ENCODE measurements at places on chromosomes 6 and 20.

GRCh38 chr20:50062006-50062838 is 50.7 kb downstream of the UBE2V1 start:
- no peak for DNase-seq

- DNase-seq: no peak
Observed at GRCh38 chr20:5674176-5674660, 76.0 kb upstream of the SHLD1 start.

GRCh38 chr6:27145731-27146455 is 101.6 kb upstream of the PRSS16 start:
- peak; percentile 18 for DNase-seq

GRCh38 chr6:114061116-114061515 is 90.2 kb upstream of the HDAC2 start:
- no peak for DNase-seq

DNA sequence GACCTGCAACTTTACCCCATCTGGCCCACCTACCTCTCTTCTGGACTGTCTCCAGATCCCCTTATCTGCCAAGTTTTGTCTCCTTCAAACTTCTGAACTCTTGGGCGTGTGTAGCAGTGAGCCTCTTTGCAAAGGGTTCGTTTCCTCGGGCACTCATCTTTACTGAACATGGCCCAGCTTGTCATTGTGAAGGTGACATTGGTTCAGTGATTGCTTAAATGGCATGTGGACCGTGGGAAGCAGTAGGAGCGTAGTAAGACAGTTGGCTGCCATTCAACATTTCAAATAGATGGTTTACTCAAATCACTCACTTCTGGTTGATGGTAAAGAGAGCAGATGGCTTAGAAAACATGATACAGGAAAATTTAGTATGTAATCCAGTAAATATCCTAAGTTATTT is 34.8 kb upstream of the KIF25 start:
- DNase-seq: no peak

- DNase-seq: no peak
Observed at GRCh38 chr6:108526739-108527174, 34.0 kb upstream of the FOXO3 start.

DNA sequence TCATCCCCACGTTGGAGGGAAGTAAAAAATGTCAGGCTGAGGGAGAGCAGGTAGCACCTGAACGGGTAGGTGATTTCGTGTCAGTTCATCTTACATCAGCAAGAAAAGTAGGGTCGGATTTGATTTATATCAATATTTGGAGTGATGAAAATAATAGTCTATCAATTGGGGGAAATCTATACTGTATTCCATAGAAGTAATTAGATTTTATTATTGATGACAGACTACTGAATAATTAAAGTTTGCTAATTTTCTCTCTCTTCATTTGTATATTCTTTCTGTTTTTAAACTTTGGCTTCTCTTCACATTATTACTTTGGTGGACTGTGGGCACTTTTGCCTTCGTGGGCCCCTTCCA is 78.4 kb downstream of the OLIG3 start:
- no peak for DNase-seq

DNA sequence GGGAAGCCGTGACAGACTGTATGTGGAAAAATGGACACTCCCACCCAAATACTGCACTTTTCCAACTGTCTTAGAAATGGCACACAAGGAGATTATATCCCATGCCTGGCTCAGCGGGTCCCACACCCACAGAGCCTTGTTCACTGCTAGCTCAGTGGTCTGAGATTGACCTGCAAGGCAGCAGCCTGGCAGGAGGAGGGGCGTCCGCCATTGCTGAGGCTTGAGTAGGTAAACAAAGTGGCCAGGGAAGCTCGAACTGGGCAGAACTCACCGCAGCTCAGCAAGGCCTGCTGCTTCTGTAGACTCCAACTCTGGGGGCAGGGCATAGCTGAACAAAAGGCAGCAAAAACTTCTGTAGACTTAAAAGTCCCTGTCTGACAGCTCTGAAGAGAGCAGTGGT is 11.4 kb upstream of the RNF146 start:
- DNase-seq: no peak

DNA sequence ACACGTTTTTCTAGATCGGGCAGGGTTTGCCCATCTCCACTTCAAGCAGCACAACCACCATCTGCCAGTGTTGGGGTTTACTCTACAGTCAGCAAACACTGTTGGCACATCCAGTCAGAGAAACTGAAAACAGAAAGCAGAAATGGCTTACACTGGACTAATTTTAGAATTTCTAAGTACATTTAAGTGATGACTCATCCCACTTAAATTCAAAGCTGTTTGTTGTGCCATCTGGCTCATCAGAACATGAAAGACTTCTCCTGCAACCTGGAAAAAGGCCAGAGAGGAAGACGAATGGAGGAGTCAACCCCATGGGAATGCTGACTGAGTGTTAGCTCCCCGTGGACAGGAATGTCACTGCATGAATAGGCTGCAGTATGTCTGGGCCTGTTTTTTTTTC is 21.8 kb downstream of the FAM209B start:
- DNase-seq: peak; percentile 9

- DNase-seq: no peak
Observed at GRCh38 chr20:36773107-36773596, 411 bp downstream of the DSN1 start.

GRCh38 chr6:56148488-56149186 is 98.7 kb downstream of the COL21A1 start:
- no peak for DNase-seq

GRCh38 chr6:164415832-164416563 is 893.4 kb downstream of the C6orf118 start:
- no peak for DNase-seq

GRCh38 chr20:51097351-51098120 is 74.6 kb upstream of the KCNG1 start:
- no peak for DNase-seq

DNA sequence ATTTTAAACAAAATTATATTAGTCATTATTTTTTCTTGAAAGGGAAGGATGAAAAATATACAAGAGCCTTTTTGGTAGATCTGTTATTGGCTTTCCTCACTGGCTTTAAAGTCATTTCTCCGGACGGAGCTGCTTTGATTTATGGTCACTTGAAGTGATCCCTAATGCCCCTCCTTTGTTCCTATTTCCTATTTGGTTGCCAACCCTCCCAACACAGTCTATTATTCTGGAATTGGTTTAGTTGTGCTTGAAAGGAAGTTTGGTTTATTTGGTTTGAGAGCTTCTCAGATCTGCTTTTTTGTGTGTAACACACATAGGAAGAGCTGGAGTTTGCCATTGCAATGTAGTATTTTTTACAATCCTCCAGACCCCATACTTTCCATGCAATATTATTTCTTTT is 347.9 kb downstream of the RFPL4B start:
- DNase-seq: no peak

- DNase-seq: peak; percentile 79
Observed at GRCh38 chr6:29656798-29657197, at the start of gene MOG. Gene MOG, plus strand, starts transcription at chr6:29657092. Its CDS starts 118 bp downstream, at chr6:29657210.

DNA sequence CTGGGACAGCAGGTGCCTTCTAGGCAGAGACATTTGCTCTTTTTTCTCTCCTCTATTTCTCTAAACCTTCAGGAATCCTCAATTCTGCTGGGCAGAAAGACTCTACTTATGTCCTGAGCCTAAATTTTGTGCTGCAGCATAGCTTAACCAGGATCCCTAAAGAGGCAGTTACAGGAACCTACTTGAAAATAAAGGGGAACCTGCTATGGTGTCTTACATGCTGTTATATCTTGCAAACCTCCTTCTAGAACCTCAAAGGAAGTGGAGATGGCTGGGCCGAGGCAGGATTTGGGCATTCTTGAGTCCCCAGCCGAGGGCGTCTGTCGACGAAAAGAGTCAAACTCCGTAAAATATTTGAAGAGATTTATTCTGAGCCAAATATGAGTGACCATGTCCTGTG is 17.1 kb upstream of the GMNN start:
- no peak for DNase-seq

GRCh38 chr6:148274809-148275208 is 67.8 kb upstream of the SASH1 start:
- DNase-seq: no peak

DNA sequence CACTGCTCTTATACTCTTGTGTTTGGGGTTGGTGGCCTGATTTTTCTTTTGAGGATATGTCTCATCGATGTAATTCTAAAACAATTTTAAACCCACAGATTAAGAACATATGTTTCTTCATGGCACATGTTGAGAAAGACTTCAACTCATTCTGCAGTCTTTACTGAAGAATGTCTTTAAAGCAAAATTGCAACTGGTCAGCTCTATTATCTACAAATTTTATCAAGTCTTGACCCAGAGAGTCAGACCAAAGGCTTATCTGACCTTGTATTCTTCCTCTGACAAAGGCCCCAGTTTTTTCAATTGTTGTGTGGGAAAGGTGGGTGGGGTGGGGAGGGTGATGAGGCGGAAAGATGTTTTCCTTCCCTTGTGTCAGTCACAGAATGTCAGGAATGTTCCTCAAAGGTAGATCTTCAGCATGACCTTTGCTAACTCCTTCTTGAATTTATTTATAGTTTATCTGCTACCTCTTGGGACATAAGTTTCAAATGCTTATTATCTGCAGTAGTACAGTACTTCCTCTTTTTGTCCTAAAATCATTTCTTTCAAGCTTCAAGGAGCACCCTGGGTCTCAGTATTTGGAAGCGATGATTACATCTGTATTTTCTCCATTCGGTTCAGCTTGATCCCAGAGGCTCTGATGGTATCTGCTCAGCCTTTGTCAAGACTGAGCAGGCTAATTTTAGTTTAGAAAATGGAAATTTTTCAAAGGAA is 63.2 kb upstream of the TIAM2 start:
- DNase-seq: no peak

- DNase-seq: no peak
Observed at GRCh38 chr6:22017766-22018165, 279.1 kb downstream of the PRL start.

DNA sequence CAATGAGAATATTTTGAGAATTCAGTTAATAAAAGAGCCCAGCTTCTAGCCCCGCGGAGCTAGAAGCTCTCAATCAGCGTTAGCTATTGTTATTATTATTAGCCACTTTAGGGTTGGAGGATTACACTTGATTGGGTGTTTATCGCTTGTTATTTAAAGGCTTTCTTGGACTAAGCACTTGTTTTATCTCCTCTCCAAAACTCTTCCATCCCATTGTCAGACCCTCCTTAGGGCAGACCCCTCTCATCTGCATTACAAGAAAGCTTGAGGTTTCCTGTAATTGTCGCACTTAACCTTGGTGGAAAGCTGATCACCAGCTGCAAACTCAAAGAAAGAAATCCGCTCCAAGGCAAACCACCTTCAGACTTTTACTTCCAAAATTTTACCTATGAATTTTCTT is 4.8 kb downstream of the DPPA5 start:
- no peak for DNase-seq

GRCh38 chr6:113027780-113028179 is 680.6 kb downstream of the RFPL4B start:
- no peak for DNase-seq

DNA sequence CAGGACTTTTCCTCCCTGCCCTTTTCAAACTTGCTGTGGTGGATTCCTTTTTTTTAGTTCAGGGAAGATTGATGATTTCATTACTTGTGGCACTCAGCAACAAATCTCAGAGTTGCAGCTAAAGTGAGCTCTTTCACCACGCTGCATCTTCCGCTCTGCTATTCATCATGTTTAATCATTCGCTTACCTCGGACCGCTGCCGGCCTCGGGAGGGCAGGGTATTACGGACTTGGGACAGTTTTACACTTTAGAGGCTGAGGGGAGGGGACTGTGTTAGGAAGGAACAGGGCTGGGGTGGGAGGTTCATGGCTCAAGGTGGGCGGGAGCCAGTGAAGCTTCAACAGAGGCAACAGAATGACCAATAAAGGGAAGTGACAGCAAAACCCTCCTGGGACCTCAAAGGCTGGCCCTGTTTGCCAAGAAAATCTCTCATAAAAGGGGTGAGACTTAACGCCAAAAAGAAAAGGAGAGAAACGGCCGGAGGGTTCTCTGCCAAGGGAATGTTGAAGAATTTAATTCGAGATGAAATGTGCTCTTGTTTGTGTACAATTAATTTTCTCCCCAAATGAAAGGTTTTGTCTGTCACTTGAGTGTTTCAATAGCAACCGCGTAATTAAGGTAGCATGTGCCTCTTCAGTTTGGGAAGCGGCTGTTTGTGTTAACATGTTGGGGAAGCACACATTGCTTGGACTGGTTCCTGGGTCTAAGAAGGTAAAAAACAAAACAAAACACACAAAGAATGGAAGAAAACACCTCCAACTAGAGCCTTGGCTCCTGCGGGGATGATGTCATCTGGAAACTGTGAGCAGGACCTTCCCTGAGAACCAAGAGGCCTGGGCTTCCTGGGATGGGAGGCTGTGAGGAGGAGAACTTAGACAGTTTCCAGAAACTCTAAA is 72.5 kb upstream of the SULF2 start:
- no peak for DNase-seq

DNA sequence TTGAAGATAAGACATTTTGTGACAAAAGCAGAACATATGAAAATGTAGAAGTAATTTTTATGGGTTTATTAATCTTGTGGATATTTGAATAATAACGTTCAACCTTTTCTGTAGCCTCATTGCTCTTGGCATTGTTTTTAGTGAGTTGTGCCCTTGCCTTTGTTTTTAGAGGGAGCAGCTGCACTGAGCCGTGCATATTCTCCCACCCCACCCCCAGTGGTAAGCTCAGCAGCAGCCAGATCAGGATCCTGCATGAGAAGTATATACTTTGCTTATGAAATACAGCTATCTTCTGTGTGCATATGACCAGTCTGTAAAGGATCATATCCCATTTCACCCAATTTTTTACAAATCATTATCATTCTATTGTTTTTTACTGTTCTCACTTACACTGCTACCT is 184.2 kb downstream of the COL9A1 start:
- DNase-seq: no peak

DNA sequence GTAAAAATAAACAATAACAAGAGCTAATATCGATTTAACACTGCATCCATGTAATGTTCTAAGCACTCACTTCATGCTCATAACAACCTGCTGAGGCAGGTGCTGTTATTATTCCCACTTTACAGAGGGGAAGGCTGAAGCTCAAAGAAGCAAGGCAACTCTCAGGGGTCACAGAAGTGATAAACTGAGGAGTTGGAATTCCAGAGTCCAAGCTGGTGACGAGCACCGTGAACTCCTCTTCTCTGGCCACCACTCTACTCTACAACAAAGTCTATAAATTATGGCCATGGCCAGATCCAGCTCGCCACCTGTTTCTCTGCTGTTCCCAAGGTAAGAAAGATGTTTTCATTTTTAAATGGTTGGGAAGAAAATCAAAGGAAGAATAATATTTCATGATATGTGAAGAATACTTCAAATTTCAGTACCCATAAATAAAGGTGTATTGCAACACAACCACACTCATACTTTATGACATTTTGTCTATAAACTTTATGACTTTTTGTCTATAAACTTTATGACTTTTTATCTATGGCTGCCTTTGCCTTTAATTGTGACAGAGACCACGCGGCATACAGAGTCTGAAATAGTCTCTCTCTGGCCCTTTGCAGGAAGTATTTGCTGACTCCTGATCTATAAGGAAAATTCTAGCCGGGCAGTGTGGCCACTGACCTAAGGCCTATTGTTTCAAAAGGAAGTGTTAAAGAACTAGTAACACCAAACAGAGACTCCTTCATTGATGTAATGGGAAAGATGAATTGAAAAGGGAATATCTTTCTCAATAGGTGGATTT is 113.2 kb upstream of the KCNG1 start:
- no peak for DNase-seq
